ENCODE measurements at places on chromosomes 12 and 14. TPM values are rescaled to one million over a fixed set of nuclear protein-coding genes. Genes with fewer than 3 reads are reported as not detected.

GRCh38 chr12:110689281-110690126, 589 bp upstream of the HVCN1 start:
- DNase-seq: peak; percentile 26

DNA sequence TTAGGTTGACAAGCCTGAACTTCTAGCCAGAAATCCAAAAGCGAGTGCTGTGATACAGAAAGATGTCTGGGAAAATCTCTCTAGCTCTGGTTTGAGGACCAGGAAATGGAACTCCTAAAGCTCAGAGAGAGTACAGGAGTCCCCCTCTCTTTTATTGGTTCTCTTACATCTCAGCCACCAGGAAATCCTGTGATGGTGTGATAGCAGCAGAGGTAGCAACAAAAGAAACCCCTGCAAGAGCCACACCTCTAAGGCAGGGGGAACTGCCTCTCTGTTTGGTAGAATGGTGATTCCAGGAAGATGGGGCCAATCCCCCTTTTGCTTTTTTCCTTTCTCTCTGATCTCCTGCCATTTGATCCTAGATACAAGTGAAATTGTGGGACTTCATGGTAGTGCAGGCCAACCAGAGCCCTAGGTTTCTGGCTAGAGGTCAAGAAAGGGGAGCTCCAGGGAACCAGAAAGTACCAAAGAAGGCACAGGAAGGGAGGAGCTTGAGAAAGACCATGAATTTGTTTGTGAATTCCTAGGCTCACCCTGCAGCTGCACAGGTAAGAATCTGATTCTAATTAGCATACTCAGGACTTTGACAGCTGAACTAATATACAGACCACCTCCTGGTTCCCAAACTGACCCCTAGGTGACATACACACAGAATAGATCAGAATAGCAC, 88.5 kb downstream of the PAPLN start:
- no peak for DNase-seq

- peak; percentile 56 for DNase-seq
Measured at GRCh38 chr12:7695566-7696197, at the start of gene GDF3. Gene GDF3, minus strand, starts transcription at chr12:7695775. Its CDS starts 47 bp downstream, at chr12:7695728.

Gene SERPINA6
- total RNA-seq: not detected

DNA sequence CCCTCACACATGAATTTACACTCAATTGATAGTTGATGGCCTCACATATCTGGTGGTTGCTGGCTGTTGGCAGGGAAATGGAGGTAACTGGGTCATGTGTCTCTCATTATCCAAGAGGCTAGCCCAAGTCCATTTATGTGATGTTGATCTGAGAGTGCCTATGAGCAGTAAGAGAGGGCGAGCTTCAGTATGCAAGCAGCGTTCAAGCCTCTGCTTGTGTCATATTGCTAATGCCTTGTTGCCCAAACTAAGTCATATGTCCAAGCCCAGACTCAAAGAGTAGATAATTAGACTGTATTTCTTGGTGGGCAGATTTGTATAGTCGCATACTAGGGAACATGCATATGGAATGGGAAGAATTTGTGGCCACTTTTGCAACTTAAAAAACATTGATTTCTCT, 83.8 kb upstream of the DACT1 start:
- no peak for DNase-seq

Gene KCNC2
- total RNA-seq: not detected

Gene BBOF1
- 36.8 TPM for total RNA-seq

Gene SMCO2
- not detected for total RNA-seq

- no peak for DNase-seq
Measured at GRCh38 chr14:56115976-56116893, 2.0 kb upstream of the PELI2 start.

GRCh38 chr14:24361326-24361725, 6.7 kb upstream of the NFATC4 start:
- DNase-seq: no peak

DNA sequence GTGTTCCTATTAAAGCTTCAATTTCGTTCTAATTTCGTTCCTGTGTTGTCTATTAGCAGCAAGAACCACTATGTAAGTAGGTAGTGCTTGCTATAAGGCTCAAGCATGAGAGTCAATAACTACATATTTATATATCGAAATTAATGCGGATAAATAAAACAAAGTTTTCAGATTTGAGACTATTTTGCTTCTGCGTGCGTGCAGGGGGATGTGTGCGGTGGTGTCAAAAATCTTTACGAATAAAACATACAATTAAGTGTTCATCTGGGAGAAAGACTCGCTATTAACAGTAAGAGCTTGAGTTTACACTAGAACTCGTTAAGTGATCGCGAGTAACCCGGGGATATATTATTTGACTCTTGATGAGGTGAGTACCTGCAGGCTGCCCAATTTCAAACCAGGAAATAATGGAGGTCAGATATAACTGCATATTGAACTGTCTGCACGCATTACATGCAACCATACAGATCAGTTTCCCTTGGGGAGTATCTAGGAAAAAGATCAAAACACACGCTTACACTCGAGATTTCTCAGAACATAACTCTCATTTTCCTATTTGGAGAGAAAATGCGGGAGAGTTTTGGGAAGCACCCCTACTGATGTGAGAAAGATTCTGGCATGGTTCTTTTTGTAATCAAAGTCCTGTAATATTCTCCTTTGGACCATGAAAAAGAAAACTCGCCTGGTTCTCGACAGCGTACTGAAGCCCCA, 813 bp downstream of the TWF1 start:
- no peak for DNase-seq

Gene NID2
- total RNA-seq: 129 TPM
